ENCODE measurements at places on chromosomes 7 and 10.

DNA sequence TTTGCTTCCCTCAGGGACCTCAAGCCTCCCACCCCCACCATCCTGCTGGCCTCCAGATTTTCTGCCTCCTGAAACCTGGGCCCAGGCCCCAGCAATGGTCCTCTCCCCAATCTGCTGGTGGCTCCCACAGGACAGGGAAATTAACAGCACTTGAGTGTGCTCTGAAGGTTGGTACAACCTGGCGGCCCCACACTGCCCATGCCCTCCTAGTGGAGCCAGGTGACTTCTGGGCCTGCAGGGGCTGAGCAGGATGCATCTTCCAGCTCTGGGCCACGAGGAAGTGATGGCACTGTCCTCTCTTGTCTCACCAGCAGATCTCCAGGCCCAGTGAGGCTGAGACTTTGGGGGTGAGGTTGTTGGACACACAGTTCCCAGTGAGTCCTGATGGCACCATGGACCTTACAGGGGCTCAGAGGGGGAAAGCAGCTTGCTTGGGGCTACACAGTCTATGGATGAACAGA lies 3.6 kb upstream of the ZMIZ1 start:
- no peak for DNase-seq

DNA sequence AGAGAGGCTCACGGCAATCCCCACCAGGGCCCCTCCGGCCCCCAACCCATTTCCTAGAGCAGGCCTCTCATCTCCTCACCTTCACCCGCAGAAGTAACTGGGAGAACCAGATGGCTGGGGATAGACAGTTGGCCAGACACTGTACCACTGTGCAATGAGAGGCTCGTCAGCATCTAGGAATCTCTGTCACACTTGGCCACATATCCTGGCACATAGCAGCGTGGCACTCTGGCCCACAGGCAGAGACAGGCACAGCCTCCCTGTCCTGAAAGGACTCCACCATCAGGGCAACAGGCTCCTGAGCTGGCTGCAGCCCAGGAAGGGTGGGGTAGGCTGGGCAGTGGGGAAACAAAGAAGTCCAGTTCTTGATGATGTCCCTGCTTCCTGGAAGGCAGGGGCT lies 45.8 kb downstream of the C10orf143 start:
- DNase-seq = no peak

DNA sequence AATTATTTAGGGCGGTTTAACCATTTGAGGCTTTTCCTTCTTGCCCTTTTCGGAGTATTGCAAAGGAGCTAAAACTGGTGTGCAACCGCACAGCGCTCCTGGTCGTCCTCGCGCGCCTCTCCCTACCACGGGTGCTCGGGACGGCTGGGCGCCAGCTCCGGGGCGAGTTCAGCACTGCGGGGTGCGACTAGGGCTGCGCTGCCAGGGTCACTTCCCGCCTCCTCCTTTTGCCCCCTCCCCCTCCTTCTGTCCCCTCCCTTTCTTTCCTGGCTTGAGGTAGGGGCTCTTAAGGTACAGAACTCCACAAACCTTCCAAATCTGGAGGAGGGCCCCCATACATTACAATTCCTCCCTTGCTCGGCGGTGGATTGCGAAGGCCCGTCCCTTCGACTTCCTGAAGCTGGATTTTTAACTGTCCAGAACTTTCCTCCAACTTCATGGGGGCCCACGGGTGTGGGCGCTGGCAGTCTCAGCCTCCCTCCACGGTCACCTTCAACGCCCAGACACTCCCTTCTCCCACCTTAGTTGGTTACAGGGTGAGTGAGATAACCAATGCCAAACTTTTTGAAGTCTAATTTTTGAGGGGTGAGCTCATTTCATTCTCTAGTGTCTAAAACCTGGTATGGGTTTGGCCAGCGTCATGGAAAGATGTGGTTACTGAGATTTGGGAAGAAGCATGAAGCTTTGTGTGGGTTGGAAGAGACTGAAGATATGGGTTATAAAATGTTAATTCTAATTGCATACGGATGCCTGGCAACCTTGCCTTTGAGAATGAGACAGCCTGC lies 3.1 kb downstream of the FZD1 start:
- no peak for DNase-seq

GRCh38 chr10:105259201-105259600 lies 618.1 kb downstream of the SORCS3 start:
- DNase-seq = no peak

GRCh38 chr10:1130226-1130625 lies 74.0 kb downstream of the WDR37 start:
- no peak for DNase-seq

DNA sequence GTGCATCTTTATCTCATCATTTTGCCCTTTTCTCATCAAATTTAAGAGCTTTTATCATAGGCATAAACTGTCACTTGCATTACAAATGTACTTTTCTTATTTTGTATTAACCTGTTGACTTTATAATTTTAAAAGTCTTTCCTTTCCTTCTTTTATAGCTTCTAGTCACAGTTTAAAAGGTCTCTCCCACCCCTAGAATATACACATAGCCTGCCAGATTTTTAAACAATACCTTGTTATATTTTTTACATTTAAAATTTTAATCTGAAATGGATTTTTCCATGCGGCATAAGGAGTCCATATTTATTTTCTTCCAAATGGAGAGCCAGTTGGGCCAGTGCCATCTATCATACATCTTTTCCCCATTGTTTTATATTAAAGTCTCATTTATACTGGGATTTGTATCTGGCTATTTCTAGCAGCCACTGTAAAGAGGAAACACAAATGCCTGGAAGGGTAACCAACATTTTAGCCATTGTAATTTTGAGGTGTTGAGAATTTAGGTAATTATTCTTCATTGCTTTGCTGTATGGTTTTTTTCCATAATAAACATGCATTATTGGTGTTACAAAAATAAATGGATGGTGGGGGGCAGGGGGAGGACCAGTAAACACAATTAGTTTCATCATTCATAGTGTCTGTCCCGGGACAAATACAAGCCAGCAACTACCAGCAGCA lies 92.8 kb downstream of the CCDC71L start:
- DNase-seq = no peak

GRCh38 chr10:110781139-110781538 lies 90.6 kb upstream of the PDCD4 start:
- DNase-seq = no peak

GRCh38 chr7:38840736-38841460 lies 68.1 kb downstream of the VPS41 start:
- no peak for DNase-seq

DNA sequence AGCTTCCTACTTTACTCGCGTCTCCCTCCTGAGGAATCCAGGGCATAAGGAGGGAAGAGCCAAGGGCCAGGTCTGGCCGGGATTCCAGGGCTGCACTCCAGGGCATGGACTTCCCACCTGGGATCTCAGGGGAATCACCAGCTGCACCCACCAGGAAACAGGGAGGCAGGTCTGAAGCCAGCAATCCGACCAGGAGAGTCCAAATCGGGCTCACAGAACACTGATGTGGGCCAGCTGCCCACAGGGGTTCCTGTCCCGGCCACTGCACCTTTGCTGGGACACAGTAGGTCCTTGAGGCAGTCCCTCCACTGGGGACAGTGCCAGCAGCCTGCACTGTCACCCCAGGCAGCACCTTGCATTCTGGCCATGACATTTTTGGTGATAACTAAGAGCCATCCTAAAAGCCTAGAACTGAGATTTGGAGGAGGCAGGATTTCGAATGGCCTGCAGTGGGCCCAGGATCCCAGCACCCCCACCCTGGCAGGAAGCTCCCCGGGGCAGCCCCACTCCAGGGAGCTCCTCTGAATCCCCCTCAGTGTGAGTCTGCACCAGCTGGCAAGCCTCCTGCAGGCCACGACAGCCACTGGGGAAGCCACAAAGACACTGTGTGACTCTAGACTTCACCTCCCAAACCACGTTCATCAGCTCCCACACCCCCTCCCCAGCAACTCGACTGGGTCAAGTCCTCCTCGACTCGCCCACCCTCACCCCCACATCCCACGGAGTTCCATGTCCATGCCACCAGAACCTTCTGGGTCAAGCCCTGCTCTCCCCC lies 71.5 kb upstream of the PPP2R2D start:
- no peak for DNase-seq

DNA sequence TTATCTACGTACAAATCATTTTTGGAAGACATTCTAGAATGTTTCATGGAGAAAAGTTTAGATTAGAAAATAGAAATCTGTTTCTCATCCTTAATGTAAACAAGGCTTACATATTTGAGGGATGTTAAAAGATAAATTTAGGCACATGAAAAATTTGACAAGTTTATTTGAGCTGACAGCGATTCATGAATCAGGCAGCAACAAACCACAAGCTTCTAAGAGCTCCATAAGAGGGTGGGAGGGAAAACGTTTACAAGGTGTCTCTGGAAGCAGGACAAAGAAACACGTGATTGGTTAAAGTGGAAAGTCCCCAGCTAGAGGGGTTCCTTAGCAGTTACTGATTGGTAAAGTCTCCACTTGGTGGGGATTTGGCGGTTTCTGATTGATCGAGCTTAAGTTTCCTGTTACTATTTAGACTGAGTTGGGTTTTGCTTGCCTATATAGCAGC lies 228.9 kb upstream of the PITRM1 start:
- DNase-seq = no peak

GRCh38 chr7:1192171-1192676 lies 32.2 kb upstream of the ZFAND2A start:
- no peak for DNase-seq

GRCh38 chr10:5987747-5988146 lies 10.4 kb upstream of the IL15RA start:
- DNase-seq = no peak

DNA sequence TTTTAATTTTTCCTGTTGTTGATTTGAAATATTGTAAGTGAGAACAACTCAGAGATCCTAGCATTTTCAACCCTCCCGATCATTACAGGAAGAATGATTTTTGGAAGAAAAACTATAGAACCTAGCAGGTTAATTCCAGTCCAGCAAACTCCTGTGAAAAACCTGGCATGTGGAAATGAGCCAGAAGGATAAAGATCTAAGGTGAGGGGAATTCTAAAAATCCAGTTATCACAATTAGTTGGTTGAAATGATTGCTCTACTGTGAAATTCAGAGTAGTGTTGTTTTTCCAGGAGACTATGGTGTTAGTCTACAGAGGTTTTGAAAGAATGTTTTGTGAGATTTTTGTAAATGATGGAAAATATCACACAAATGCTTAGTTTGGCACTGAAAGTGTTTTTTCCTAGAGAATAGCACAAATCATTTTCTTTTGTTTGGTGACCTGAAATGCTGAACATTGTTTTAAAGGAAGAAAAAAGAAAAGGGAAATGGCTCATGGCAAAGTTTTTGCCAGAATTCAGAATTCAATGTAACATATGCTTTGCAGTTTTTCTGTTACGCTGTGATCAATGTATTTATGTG lies 152.4 kb upstream of the SLC26A5 start:
- DNase-seq = no peak

GRCh38 chr10:86681047-86681446 lies 12.7 kb downstream of the LDB3 start:
- DNase-seq = peak; percentile 58

DNA sequence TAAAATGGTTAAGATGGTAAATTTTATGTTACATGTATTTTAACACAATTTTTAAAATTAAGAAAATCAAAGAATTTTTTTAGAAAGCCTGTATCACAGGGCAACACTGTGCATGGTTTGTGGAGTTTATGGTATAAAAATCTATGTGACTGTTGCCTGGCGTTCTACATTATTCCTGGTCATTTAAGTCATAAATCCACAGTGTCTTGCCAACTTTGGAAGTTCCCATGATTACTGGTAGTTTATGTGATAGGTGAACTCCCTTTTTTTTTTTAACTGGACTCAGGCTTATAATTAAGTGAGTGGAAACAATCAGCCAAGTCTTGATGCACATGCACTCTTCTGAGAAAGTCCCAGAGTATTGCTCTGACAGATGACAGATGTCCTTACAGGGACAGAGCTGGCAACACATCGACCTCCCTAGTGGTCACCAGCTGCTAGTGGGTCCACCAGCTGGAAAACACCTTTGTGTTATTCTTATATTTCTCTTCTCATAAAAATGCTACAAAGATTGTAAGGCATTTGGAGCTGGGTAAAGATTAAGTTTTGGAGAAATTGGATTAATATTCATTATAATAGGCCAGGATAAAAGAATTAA lies 8.8 kb upstream of the STN1 start:
- no peak for DNase-seq

- DNase-seq = no peak
Measured at GRCh38 chr7:36165059-36165458, 12.0 kb downstream of the EEPD1 start.

- no peak for DNase-seq
Measured at GRCh38 chr7:75604408-75604807, 112.3 kb downstream of the SPDYE5 start.

GRCh38 chr10:128870830-128871597 lies 596.0 kb upstream of the MGMT start:
- DNase-seq = no peak

DNA sequence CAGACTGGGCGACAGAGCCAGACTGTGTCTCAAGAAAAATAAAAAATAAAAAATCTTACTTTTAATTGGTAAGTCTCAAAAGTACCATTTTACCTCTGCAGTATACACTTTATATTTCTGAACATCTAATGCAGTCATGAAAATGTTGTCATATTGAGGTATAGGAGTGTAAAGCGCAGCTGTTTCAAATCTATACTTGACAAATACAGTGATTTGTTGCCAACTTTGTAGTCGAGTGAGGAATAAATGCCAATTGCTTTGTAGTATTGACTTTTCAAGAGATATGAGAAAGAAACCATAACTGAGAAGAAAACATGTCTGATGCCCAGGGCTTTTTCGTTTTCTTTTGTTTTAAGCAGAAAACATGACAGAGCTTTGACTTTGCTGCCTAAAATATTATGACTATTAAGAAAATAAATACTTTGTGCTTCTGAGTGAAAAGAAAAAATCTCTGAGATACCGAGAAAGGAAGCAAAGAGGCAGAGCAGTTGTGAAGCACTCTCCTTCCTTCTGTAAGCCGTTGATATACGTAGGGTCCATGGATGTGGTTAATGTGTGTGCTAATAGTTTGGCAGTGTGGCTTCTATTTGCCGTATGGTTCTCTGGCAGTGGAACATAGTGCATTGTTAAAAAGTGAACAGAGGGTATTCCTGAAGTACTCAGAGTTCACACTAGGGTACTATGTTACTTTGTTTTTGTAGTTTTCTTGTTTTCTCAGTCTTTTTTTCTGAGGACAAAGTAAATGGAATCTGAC lies 38.2 kb downstream of the AVL9 start:
- no peak for DNase-seq

GRCh38 chr7:104825099-104825498 lies 188.9 kb upstream of the KMT2E start:
- no peak for DNase-seq

DNA sequence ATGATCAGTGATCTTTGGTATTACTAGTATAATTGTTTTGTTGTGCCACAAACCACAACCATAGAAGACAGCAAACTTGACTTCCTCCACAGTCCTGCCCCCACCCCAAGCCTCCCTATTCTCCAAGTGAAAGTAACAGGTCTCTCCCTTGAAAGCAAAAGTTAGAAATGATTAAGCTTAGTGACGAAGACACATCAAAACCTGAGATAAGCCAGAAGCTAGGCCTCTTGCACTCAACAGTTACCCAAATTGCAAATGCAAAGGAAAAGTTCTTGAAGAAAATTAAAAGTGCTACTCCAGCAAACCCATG lies 7.5 kb downstream of the SAR1A start:
- no peak for DNase-seq

GRCh38 chr7:99035723-99036545 lies 108.0 kb downstream of the SMURF1 start:
- no peak for DNase-seq

Data from Ammon's horn (tissue), 1 donor.